ENCODE measurements at places on chromosomes 5 and 9. TPM values are rescaled to one million over a fixed set of nuclear protein-coding genes. Genes with fewer than 3 reads are reported as not detected.

Gene RETREG1
- 0.68 TPM for total RNA-seq

DNA sequence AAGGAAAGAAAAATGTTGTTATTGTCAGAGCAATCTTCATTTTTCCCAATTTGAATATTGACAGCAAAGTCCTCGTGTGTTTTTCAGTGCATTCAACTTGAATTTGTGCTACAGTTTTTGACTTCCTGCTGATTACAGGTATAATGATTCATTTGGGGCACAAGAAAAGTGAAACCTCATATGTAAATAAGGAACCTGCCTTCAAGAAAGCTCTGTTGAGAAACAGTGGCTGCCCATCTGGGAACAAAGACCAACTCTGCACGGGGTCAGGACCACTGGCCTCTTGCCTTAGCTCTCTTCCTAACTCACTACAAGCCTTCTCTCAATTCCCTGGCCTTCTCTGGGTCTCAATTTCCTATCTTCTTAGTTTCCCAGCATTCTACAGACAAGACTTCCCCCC lies 21.0 kb downstream of the TIMD4 start:
- no peak overlapping the region for H3K27ac ChIP-seq
- no peaks in the 10 kb centered on the region for H3K4me1 ChIP-seq
- DNase-seq: no peak

- H3K27ac ChIP-seq: no peak overlapping the region
- no peaks in the 10 kb centered on the region for H3K27me3 ChIP-seq
- no peak for DNase-seq
- no peaks in the 10 kb centered on the region for H3K36me3 ChIP-seq
- H3K4me1 ChIP-seq: no peaks in the 10 kb centered on the region
Measured at GRCh38 chr5:95075111-95075510, 209.8 kb downstream of the MCTP1 start.

Gene NPR3
- 31.3 TPM for total RNA-seq

DNA sequence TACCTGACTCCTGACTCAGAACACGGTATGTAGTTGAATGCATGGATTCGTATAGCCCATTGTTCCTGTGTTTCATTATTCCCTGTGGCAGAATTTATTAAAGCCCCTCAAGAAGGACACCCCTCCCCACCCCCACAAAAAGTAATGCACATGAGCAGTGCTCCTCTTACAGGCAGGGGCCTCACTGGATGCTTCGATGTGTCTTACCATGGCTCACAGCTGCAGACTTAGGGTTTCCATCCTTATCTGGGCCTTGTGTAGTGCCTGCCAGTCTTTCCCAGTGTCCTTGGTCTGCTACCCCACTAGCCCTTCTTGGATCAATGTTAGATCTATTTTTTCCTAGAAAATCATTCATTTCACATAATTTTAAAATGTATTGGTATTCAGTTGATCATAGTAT lies 14.9 kb downstream of the EXOSC3 start:
- H3K36me3 ChIP-seq: peaks cover 13% of the 10 kb centered on the region
- no peaks in the 10 kb centered on the region for H3K4me1 ChIP-seq
- H3K27ac ChIP-seq: no peak overlapping the region
- H3K27me3 ChIP-seq: no peaks in the 10 kb centered on the region

Gene ARID3C
- total RNA-seq: not detected

GRCh38 chr5:6248132-6248531 lies 130.2 kb downstream of the MED10 start:
- no peaks in the 10 kb centered on the region for H3K36me3 ChIP-seq
- H3K4me3 ChIP-seq: no peak overlapping the region
- no peaks in the 10 kb centered on the region for H3K4me1 ChIP-seq
- no peak overlapping the region for H3K27ac ChIP-seq

Gene PTPDC1
- 3.4 TPM for total RNA-seq

DNA sequence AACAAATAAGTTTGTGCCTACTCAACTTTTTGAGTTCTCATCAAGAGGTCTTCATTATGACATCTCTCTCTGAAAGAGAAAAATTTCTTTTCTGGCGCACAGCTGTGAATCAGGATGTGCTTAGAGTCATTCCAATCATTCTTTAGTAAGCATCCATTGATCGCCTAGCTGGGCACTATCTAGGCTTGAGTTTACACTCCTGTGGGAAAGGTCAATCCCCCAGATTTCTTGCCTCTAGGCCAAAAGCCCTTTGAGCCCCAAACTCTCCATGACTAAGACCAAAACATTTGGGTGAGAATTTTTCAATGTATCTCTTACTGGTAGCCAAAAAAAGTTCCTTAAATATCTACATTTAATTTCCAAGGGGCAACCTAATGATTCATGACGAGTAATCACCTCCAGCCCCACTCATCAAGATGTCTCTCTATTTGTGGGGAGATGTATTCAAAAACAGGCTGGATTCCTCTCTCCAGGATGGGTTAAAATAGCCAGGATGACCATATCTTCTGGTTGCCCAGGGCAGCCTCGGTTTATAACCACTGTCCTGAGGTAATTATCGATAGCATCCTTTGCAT lies 101.7 kb downstream of the GNA14 start:
- DNase-seq: no peak
- H3K27me3 ChIP-seq: no peaks in the 10 kb centered on the region
- no peaks in the 10 kb centered on the region for H3K4me1 ChIP-seq
- no peak overlapping the region for H3K4me3 ChIP-seq
- no peak overlapping the region for H3K27ac ChIP-seq

Gene SHB
- 28.4 TPM for total RNA-seq

DNA sequence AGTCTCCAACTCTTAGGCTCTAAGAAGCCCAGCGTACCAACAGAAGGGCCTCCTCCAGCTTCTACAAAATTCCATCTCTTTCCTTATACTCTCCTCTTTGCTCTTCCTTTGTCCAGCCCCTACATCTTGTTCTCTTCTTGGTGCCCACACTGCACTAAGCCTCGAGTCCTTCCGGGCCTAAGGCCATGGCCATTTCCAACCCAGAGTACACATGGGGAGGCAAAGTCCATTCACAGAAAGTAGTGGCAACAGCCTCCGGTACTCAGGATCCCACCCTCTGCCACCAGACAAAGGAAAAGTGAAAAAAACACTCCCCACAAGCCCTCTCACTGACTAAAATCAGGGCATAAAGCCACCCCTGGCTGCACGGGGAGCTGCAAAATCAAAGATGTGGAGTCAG lies 60.3 kb downstream of the SAXO1 start:
- no peak for DNase-seq
- no peaks in the 10 kb centered on the region for H3K36me3 ChIP-seq
- no peaks in the 10 kb centered on the region for H3K4me1 ChIP-seq
- no peak overlapping the region for H3K4me3 ChIP-seq
- no peaks in the 10 kb centered on the region for H3K27me3 ChIP-seq

- no peak for DNase-seq
- no peaks in the 10 kb centered on the region for H3K27me3 ChIP-seq
- H3K4me1 ChIP-seq: peaks cover 78% of the 10 kb centered on the region
Measured at GRCh38 chr9:14278291-14278721, 35.6 kb downstream of the NFIB start.

GRCh38 chr5:139898981-139899380 lies 103.4 kb downstream of the PSD2 start:
- no peak for DNase-seq
- no peak overlapping the region for H3K4me3 ChIP-seq
- H3K4me1 ChIP-seq: peaks cover 6% of the 10 kb centered on the region

- no peaks in the 10 kb centered on the region for H3K4me1 ChIP-seq
- H3K4me3 ChIP-seq: no peak overlapping the region
- H3K36me3 ChIP-seq: no peaks in the 10 kb centered on the region
- no peak for DNase-seq
Measured at GRCh38 chr5:73131711-73132425, 11.5 kb downstream of the TMEM171 start.

Gene DPYSL3
- 62.9 TPM for total RNA-seq

- H3K27me3 ChIP-seq: no peaks in the 10 kb centered on the region
- H3K36me3 ChIP-seq: peaks cover 33% of the 10 kb centered on the region
- no peak overlapping the region for H3K4me3 ChIP-seq
- no peak overlapping the region for H3K27ac ChIP-seq
- no peaks in the 10 kb centered on the region for H3K4me1 ChIP-seq
Measured at GRCh38 chr9:105338308-105338707, 93.9 kb downstream of the SLC44A1 start.

Measured in esophagus squamous epithelium (tissue), 5 donors.